ENCODE measurements at places on chromosomes 2 and 18.

- DNase-seq: no peak
Observed at GRCh38 chr2:78701546-78701945, 324.0 kb upstream of the REG3G start.

DNA sequence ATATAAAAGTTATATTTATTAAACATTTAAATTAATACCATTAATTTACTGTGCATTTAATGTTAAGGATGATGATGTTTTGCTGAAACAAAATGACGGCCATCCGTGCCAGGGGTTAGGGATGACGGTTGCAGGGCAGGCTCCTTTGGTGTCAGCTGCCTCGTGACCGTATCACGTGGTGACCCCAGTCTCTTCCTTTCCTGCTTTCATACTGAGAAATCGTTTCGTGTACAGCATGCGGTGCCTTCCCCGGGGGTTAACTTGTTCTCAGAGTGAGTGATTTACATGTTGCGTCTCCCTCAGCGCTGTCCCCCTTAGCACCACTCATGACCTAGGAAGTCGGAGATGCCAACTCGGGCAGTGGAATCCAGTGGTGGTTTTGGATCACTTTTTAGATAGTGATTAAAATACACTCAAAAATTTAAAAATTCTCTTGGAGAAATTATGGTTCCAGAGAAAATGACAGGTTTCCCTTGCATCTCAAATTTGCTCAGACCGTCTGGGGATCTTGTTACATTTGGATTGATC, 290.8 kb downstream of the GBX2 start:
- no peak for DNase-seq

DNA sequence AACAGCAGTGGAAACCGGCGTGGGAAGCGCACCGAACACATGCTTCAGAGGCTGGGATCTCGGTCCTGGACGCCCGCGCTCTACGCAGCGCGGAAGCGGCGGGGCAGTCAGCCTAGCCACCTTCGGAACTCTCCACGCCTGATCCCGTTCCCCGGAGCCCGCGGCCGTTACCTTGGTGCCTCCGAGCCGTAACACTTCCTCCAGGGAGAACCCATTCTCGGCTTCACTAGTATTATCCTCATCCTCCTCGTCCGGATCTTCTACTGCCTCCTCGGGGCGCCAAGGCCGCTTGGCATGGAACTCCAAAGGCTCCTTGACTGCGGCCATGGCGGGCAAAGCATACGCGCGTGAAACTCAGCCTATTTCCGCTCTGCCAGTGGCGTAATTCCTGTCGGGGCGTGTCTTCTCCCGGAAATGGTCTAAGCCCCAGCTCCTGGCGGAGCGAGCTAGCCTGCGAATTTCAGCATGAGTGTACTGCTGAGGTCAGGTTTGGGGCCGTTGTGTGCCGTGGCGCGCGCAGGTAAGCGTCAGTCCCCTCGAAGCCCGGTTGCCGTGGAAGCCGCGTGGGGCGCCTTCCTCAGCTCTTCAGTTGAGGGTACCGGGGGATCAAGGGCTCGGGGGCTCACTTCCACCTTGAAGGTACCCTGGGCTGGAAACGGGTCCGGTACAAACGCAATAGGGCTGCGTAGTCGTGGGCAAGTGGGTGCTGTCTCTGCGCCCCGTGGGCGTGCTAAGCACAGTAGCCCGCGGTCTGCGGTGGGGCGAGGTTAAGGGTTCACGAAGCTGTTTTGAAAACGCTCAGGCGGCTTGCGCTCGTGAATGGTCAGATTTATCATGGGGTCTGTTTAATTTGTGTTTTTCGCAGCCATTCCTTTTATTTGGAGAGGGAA, at the start of the genes CEBPZ and NDUFAF7:
Gene CEBPZ, minus strand, starts transcription at position 356 of the 890 bp plus-strand sequence. Its CDS starts 29 bp downstream, at position 327.
Gene NDUFAF7, plus strand, starts transcription at position 418 of the 890 bp plus-strand sequence. Its CDS starts 48 bp downstream, at position 466.
- DNase-seq: peak; percentile 91

- no peak for DNase-seq
Observed at GRCh38 chr2:202299712-202300111, 34.1 kb downstream of the NOP58 start.

GRCh38 chr18:68916734-68917133, 118.9 kb downstream of the CCDC102B start:
- DNase-seq: no peak

- DNase-seq: no peak
Observed at GRCh38 chr2:74821177-74822126, 12.5 kb upstream of the HK2 start.

- no peak for DNase-seq
Observed at GRCh38 chr18:47166294-47166693, 9.9 kb downstream of the IER3IP1 start.

DNA sequence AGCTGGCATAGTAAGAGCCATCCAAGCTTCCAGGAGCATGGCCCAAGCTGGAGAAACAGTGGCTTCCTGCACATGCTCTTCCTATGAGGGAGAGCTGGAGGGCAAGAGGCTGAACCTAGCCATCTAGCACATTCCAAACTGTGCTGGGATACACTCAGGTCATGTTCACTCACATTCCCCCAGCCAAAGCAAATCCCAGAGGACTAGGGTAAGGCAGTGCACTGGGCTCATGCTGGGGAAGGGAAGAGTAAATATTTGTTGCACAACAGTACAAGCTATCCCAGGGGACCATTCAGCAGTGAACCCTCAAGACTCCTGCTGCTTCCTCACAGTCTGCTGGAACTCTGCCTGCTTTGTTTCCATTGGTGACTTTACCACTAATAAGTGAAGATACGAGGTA, 20.7 kb upstream of the GYPC start:
- no peak for DNase-seq

GRCh38 chr18:10122988-10123950, 209.5 kb downstream of the VAPA start:
- no peak for DNase-seq
